Stimulated activated CD8-positive, alpha-beta memory T cell treated with anti-CD3 and anti-CD28 coated beads, Interleukin-15, amount 100 ng/mL, for 4 hours (primary cell): ENCODE measurements at places on chromosomes 11 and 22.

DNA sequence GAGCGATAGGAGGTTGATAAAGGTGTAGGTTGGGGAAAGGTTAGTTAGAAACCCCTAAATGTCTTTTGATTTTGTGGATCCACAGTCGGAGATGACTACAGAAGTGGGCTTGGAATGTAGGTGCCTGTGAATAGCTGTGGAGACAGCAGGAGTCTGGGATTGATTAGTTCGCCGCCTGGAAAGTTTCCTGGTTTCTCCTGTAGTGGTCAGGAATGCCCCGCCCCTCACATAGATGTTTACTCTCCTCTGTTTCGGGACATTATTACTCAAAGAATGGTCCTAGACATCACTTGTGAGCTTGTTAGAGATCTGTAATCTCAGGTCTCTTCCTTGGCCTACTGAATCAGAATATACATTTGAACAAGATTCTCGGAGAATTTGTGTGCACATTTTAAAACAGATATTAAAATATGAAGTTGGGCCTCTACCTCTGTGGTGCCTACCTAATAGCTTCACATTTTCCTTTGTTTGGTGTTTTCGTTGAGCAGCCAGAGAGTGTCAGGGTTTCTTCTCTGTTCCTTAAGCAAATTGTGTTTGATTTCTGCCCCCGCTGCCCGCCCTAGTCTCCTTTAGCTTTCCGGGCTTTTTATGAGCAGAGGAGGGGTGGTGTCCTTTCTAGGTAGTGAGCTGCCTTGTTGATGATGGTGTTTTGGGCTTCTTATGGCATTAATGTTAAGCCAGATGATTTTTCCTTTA, 89.4 kb downstream of the PPP6R3 start:
- no peak for DNase-seq

DNA sequence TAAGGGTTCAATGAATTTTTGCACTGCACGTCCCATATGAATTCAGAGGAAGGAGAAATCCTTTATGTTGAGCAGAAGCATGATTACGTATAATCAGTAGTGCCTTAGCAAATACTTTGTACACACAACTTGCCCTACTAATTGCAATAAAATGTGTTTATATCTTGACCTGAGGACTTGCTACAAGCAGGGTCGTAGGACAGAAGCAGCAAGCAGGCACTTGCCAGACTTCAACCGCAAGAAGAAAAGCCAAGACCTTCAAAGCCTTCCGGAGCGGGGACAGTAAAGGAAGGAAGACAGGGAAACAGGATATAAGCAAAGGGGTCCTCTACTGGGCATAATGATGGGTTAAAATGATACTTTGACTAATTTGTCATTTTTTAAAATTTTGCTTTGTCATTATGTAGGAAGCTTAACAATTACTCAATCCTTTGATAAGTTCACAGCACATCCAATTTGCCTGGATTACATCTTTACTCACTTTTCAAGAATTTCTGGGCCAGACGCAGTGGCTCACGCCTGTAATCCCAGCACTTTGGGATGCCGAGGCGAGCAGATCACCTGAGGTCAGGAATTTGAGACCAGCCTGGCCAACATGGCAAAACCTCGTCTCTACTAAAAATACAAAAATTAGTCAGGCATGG, 23.2 kb upstream of the UBASH3B start:
- no peak for DNase-seq

- DNase-seq = no peak
These were observed at the start of gene SPINDOC for GRCh38 chr11:63813035-63813562. TSS of gene SPINDOC (plus strand) at chr11:63813456. CDS start at chr11:63813687, 231 bp downstream.

- DNase-seq = no peak
These were observed 18.7 kb upstream of the NAT10 start for GRCh38 chr11:34086554-34087283.

GRCh38 chr11:122656073-122656630, 630 bp downstream of the UBASH3B start:
- DNase-seq = peak; percentile 45

DNA sequence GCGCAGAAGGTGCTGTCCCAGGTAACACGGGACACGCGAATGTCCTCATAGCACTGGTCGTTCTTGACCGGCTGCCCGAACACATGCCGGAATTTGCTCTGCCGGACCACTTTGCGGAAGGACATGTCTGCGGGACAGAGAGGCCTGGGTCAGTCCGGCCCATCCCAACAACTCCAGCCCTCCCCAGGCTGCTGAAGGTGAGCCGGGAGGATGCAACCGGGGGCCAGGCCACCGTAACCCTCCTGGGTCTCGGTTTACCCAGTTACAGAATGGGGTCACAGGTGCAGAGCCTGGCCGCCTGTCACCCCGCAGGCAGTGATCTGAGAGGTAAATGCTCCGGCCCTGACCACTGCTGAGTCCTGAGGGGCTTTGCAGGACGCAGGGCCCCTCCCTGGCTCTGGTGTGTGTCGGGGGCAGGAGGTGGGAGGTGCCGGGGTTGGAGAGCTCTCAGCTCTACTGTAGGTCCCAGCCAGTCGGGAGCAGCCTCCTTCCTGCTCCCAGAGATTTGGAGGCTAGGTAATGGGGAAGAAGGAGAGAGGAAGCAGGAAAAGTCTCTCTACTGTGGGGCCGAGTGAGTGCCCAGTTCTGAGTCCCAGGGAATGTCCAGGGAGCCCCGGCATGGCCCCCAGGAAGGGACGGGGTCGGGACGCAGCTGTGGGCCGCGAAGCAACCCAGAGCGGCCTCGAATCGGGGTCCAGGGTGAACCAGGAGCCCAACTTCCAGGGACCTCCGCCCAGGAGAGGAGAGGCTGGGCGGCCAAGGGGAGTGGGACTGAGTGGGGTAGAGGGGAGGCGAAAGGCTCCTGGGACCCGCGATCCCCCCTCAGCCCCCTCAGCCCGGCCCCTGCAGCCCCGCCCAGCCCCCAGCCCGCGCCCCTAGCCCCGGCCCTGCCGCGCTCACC, 522 bp downstream of the CORO1B start:
- DNase-seq = no peak

DNA sequence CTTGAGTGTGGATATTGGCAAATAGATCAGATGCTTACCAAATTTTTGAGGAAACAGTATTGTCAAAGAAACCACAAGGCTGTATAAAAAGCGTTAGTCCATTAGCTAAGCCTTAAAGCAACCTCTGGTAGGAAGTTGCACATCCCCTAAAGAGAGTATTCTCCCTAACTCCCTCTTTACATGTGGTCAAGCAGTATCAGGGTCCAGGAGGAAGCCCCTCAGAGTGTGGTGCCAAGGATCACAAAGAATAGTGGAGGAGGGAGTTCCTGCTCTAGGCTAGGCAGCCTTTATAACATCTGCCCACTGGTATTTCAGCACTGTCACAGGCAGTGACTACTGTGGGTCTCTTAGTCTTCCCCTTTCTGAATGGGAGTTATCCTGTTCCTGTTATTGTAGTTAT, 18.8 kb upstream of the AMPD3 start:
- DNase-seq = no peak

- no peak for DNase-seq
These were observed 113.0 kb downstream of the PTPRJ start for GRCh38 chr11:48093323-48093722.

DNA sequence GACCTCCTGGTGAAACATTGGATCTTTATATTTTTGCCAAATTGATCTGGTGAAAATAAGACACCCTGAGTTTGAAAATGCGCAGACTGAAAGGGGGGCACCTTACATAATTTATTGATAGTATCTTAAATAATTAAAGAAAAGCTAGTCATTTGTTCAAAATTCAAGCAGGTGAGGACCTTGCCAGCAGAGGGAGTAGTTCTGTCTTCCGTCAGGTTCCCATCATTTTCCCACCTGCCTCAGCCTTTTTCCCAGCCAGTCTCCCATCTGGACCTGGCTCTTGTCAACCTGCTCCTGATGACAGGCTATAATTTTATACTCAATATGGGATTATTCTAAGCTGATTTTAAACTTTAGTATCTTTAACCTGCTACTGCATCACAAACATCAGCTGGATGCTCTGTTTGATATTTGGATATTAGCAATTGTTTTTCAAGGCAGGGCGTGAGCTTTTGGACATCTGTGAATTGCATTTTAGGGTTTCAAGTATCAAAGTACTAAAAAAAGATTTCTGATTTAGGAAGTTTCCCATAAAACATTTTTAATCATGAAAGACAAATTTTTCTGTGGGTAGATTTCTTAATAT, 132.0 kb downstream of the ELP4 start:
- no peak for DNase-seq

DNA sequence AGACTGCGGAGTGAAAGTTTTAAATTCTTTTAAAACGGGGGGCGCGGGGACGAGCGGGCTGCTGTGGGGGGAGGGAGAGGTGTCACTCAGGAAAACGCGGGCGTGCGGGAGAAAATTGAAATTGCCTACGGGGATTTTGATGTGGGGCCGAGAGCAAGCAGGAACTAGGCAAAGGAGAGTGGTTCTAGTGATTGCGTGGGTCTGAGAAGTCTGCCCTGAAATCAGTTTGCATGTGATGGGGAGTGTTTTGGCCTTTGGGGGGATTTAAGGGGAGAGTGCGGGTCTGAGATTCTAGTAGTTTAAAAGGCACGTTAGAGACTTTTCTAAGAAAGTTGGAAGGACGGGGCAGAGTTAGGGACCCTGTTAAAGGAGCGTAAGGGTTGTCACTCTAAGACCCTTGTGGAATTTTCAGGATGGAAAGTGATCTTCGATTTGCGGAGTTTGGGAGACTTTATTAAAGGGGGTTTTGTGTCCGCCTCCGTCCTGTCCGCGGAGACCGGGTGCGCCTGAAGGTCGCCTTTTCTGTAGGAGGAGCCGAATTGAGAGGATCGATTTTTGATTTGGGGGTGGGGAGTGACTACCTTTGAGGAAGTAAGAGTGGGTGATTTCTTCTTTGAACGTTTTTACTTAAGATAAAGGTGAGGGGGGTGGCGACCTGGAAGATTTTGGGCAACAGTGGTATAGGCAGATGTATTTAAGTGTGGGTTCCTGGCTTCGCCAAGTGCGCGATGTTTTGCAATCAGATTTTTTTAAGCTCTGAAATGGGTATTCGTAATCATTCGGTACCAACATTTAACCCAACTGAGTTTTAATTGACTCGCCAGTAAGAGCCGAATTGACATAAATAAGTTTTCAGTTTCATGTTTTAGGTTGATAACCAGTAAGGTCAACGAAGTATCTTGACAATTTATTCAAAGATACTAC, 1.1 kb downstream of the EED start:
- no peak for DNase-seq

DNA sequence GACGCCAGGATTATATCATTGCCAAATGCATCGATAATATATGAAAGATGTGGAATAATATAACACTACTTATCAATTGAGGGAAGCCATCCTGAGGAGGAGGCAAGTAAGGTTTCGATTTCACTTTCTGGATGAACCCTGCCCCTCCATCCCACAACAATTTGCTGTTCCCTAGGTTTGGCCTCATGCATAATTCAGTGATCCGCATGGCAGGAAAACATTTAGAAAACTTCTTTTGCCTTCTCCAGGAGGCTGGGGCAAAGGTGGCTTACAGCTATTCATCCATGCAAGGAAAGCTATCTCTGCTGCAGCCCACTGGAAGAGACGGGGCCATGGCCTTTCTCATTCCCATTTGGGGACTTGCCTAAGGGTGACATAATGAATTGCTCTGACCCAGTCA, 489.4 kb upstream of the CADM1 start:
- no peak for DNase-seq

DNA sequence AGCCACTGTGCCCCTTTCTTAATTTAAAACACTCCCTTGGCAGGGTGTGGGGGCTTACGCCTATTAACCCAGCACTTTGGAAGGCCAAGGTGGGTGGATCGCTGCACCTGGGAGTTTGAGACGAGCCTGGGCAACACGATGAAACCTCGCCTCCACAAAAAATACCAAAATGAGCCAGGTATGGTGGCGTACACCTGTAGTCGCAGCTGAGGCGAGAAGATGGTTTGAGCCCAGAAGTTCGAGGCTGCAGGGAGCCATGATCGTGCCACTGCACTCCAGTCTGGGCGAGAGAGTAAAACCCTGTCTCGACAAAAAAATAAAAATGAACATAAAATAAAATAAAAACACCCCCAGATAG, 45.0 kb downstream of the LINC01488 start:
- DNase-seq = no peak

GRCh38 chr11:127255209-127255608, 254.6 kb upstream of the KIRREL3 start:
- no peak for DNase-seq

- DNase-seq = no peak
These were observed 10.7 kb downstream of the TTLL1 start for GRCh38 chr22:43078522-43078921.

- DNase-seq = peak; percentile 18
These were observed 30.9 kb upstream of the PARVB start for GRCh38 chr22:43993072-43993760.

DNA sequence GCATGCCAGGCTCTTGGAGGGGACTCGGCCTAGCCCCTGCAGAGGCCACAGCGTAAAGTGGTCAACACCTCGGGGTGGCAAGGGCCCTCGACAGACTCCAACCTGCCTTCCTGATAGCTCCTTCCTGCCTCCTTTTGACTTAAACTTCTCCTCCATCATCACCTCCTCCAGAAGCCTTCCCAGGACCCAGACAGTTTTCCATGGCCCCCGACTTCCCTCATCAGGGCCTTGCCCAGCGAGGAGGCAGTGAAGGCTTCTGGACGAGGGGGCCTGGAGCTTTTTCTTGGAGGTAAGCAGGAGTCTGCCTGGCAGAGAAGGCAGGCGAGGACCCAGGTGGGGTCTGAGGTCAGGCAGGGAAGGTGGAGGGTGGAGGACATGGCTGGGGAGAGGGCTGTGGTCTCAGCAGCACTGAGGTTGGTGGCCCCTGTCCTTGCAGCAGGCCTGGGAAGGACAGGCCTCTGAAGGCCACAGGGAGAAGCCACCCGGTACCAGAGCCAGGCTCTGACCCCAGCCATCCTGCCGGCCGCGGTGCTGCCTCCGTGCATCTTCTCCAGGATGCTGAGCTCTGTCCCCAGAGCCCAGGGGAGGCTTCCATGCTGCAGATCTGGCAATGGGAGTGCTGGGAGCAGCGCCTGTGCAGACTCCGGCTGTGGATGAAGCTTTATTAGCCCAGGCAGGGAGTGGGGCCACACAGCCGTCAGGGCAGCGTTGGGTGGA, 81.4 kb downstream of the WNT7B start:
- DNase-seq = no peak

DNA sequence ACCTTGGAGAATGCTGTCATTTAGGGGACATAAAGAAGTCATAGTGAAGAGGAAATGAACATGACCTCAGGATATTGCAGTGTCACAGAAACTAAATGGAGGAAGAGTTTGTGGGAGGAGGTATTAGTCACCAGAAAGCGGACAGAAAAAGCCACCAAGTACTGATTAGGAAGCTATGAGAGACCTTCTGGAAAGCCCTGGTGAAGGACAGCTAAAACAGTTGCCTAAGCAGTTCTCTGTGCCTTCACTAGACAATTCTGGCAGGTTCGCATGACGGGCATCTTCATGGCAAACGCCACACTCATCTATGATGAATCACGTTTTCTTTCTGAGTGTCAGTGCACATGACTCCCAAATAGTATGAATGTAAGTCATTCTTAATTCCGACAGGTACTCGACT, 325.8 kb downstream of the C11orf87 start:
- no peak for DNase-seq

DNA sequence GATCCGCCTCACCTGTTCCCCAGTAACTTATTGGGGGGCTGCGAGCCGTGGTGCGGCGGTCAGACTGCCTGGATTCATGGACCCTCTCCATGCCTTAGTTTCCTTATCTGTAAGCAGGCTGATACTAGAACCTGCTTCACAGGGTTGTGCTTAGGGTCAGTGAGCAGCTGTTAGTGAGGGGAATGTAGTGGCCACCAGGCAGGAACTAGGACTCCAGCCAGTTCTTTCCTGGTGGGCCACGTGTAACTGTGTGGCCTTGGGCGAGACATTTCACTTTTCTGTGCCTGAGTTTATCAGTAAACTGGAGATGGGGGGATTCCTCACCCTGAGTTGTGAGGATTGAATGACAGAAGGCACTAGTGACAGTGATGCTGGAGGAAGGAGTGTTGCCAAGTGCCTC, 24.8 kb downstream of the MCM5 start:
- no peak for DNase-seq
